NCI-H460 (cell line): ENCODE measurements at places on chromosomes 1 and 21. TPM values are rescaled to one million over a fixed set of nuclear protein-coding genes. Genes with fewer than 3 reads are reported as not detected.
A peak's percentile ranks its signal among the peaks of the same experiment; 100 is the strongest.

Gene KRTAP21-2
- not detected in 2 replicates for total RNA-seq

DNA sequence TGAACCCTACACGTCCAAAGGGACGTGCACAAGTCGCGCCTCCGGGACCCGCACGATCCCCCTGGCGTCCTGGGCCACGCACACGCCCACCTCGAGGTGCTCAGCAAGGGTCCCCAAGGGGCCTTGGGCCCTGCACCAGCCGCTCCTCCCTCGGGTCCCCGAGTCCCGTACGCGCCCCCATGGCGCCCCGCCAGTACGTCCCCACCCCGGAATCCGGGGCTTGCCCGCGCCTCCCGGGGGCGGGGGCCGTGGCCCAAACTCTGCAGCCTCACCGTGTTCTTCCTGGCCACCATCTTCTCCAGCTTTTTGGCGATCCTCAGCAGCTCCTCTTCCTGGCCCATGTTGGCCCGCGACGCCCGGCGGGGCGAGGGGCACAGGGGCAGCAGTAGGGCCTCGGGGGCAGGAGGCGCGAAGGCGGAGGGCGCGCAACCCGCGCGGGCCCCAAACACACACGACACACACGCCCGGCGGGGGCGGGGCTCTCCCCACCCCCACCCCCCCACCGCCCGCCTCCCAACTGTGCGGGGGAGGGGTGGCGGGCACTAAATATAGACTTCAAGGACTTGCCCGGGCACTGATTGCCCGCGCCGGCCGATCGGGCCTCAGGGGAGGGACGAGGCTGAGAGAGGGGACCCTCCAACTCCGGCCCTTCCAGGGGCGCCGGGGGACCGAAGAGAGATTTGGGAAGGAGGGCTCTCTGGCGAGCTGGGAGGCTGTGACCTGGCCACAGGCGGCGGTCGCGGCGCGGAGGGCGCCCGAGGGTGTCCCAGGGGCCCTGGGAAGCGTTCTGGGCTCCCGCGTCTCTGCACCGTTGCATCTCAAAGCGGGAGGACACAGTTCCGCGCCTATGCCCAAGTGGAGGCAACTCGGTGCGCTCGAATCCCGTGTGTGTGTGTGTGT is at the start of gene TCEA3:
Gene TCEA3 (minus strand): TSS at position 456 of the 900 bp plus-strand sequence. CDS start 115 bp downstream, at position 341.
- DNase-seq: no peak

Gene BRDT
- not detected in 2 replicates for total RNA-seq

GRCh38 chr1:28412731-28413130 is 43.2 kb downstream of the PHACTR4 start:
- DNase-seq: no peak

DNA sequence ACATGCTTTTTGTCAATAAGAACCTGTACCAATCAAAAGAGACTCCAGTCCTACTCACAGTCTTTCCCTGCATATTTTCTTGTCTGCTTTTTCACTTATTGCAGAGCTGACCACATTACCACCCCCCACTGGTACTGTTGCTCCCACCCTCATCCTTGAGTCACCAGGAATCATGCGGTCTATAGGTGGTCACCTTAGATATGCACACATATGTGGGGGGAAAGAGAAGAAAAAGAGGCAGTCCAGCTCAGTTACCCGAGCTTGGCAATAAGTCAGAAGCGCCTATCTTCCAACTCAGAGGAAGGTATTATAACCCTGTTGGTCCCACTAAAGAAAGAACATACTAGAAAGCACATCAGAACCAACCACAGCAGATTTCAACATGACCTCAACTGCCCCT is 119.2 kb downstream of the SMYD2 start:
- DNase-seq: no peak

- DNase-seq: no peak
These were observed 35.2 kb upstream of the LRP8 start for GRCh38 chr1:53362851-53363642.

GRCh38 chr1:97337250-97338030 is 583.4 kb downstream of the DPYD start:
- DNase-seq: no peak

Gene CD2
- not detected in 2 replicates for total RNA-seq

GRCh38 chr1:226658546-226659125 is 80.4 kb downstream of the ITPKB start:
- no peak for DNase-seq

- DNase-seq: no peak
These were observed 47.9 kb upstream of the BCAR3 start for GRCh38 chr1:93729502-93729901.

Gene TMPRSS15
- 0.32 TPM in 2 replicates for total RNA-seq

- DNase-seq: peak; percentile 73
These were observed 176.5 kb downstream of the TGFB2 start for GRCh38 chr1:218521414-218522169.

Gene ASCL5
- 0.15 TPM in 1 of 2 replicates, not detected in the other for total RNA-seq

- no peak for DNase-seq
These were observed 217.5 kb downstream of the LRRIQ3 start for GRCh38 chr1:73980324-73981040.

GRCh38 chr1:61487801-61488200 is 237.1 kb downstream of the TM2D1 start:
- DNase-seq: no peak

DNA sequence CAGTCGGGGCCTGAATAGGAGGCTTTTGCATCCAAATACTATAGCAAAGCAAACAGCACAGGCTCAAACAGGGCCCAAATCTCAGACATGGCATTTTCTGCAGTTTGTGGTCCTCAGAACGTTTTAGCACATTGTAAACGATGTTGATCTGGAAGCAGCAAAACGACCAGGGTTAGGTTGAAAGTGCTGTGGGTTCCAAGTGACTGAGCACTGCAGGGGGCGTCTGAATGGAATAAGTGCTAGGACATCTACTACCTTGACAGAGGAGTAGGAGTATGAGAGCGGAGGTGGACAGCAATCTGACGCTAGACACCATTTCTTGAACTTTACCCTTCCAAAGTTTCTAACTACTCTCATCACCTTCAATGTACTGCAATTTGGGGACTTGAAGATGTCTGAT is 214.9 kb downstream of the BARHL2 start:
- no peak for DNase-seq

GRCh38 chr1:85289207-85289847 is 12.9 kb upstream of the BCL10 start:
- DNase-seq: no peak

DNA sequence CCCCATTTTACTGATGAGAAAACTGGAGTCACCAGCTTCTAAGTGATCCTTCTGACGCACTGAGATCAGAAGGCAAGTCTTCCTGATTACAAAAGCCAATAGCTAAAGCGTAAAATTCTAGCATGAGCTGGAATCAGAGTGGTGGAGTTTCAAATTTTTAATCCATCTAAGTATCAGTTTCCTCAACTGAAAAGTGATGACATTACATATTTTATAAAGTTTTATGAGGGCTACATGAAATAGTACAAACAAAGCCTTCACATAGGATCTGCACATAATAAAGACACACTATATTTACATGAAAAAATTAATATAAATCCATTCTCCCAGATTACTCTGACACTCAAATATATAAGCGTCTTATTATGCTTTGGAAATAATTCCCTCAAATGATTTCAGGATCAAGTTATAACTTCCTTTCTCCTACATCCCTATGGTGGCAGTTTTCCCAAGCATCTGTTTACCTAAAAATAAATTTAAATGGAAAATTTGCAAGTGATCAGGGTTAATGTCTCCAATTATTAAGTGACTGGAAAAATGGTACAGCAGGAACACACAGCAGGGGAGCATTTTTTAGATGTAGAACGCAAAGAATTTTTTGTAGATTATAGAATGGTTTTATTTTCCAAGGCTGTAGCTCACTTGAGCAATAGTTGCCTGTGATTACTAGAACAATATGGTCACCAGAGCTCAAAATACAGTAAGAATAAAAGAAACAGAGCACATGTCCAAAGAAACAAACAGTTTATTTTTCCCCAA is 490.4 kb upstream of the C1orf87 start:
- no peak for DNase-seq

DNA sequence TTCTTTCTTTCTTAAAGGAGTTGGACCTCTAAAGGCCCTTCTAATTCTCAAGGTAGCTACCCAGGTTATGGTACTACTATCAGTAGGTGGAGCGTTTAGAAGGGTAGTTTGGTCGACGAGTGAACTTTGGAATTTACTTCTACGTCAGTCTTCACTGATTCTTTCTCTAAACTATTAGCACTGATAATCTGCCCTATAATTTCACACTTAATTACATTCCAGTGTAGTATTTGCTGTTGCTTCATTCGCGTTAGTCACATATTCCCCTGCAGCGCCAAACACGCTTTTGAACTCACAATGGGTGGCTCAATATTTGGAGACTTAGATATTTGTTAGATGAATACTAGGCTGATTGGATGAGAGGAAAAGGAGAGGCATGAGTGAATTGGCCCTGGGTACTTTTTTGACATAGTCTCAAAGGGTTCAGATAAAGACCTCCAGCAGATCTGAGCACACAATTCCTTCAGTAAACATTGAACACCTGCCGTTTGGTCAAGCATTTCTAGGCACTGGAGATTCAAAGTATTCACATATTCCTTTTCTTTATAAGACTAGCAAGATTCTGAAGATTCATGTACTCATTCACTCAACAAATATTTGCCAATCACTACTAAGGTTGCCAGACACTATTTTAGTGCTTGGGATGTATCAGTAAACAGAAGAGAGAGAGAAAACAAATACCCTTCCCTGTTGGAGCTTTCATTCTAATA is 929 bp upstream of the FOXJ3 start:
- no peak for DNase-seq

GRCh38 chr21:33828083-33828482 is 87.5 kb downstream of the ATP5PO start:
- DNase-seq: no peak

GRCh38 chr1:227372726-227373130 is 54.4 kb upstream of the CDC42BPA start:
- peak; percentile 26 for DNase-seq

DNA sequence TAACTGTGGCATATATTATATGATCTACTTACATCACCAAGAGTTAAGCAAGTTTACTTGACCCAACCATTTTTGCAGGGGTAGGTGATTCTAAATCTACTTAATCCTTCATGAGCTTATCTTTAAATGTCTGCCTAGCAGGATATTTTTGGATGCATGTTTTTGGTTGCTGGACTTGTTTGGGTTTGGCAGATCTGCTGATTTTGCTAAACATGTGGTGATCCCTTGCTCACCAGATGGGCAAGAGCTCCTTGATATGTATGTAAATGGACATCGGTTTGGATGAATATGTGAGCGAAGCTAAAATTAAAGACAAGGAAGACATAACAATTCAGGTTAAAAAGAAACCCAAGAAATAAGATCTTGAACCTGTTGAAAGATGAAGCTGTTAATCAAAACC is 36.7 kb downstream of the FMN2 start:
- DNase-seq: no peak

DNA sequence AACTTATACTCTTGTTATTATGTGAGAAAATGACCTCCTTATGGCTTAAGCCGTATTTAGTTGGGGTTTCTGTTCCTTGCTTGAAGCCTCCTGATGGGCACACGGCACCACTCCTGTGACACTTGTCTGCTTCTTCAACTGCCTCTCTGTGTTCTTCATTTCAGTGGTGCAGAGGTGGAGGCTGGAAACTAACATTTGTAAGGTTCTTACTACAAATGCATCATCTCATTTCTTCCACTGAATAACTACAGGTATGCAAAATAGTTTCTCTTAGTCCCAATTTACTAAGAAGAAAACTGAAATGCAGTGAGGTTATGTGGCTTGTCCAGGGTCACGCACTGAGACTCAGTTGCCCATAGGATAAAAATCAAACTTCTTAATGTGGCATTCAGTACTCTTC is 23.6 kb upstream of the ZNF362 start:
- DNase-seq: no peak

Gene HSPG2
- 35.5 and 45.4 TPM in 2 replicates for total RNA-seq

DNA sequence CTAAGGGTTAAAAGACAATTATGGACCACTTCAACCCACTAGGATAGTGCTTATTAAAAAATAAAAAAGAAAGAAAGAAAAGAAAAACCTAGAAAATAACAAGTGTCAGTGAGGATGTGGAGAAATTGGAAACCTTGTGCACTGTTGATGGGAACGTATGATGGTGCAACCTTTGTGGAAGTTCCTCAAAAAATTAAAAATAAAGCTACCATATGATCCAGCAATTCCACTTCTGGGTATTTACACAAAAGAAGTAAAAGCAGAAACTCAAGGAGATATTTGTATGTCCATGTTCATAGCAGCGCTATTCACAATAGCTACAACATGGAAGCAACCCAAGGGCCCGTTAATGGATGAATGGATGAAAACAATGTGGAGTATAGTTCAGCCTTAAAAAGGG is 115.2 kb upstream of the ATP1A1 start:
- no peak for DNase-seq

Gene PRDM15
- total RNA-seq: 2.4 and 4.3 TPM in 2 replicates

Gene CACHD1
- 3.2 and 3.5 TPM in 2 replicates for total RNA-seq

Gene MAPKAPK2
- 32.1 and 34.3 TPM in 2 replicates for total RNA-seq

Gene FAM78B
- total RNA-seq: 0.22 and 0.38 TPM in 2 replicates

DNA sequence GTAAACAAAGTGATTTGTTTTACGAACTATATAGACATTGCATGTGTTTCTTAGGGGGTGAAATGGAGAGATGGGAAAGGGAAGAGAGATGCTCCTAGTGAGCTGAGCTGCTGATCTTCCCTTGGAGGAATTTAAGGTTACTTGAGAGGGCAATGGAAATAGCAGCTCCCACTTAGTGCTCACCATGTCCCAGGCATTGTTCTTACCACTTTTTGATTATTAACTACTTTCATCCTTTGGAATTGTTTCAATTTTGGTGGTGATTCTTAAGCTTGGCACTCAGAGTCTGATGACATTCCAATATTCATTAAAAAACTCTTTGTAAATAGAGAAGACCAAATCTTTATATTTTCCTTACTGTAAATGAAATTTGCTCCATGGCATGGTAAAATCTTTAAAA is 124.9 kb downstream of the ITSN1 start:
- DNase-seq: no peak

Gene KCNK1
- 4.0 and 4.5 TPM in 2 replicates for total RNA-seq
